Activated T-cell treated with anti-CD3 and anti-CD28 coated beads for 48 hours (primary cell): ENCODE measurements at places on chromosomes 1 and 21.

DNA sequence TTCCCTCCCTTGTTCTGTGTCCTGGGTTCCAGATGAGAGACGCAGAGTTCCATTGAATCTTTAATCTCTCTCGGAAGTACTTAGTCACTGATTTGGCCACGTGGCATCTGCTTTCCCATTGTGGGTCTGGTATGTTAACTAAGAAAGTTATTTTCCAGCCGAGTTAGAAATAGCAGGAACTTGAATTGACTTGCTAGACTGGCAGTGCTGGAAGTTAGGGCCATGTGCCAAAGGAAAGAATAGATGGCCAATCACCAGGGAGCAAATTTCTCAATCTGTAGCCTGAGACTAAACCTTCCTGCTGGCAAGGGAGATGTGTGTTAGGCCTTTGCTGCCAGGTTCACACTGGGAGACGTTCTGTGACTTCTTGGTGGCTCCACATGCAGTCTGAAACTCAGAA is 24.2 kb upstream of the SLFNL1 start:
- DNase-seq: no peak

DNA sequence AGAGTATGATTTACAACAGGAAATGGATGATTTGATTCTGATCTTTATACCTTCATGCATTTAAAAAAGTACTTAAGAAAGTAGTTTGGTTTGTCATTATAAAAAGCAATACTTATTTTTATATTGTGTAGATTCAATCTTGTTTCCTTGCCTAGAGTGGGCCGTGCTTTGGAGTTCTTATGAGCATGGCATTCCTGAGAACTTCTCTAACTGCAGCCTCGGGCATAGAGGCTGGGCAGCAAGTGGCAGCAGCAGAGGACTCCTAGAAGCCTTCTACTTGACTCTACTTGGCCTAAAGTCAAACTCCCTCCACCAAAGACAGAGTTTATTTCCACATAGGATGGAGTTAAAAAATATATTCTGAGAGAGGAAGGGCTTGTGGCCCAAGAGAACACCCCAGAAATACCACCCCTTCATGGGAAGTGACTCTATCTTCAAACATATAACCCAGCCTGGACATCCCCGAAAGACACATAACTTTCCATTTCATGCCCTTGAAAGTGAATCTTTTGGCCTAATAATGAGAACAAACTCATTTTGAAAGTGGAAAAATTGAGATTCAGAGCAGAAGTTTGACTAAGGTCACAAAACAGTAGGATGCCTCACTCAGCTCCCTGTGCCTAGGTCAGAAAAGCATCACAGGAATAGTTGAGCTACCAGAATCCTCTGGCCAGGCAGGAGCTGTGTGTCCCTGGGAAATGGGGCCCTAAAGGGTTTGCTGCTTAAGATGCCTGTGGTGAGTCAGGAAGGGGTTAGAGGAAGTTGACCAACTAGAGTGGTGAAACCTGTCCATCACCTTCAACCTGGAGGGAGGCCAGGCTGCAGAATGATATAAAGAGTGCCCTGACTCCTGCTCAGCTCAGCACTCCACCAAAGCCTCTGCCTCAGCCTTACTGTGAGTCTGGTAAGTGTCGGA is at the start of gene IVL:
TSS of gene IVL (plus strand) at position 861 of the 916 bp plus-strand sequence. CDS start 1,252 bp downstream, outside the sequence.
- DNase-seq: no peak

- DNase-seq: no peak
Observed at GRCh38 chr1:246151796-246152434, 355.2 kb downstream of the SMYD3 start.

- peak; percentile 52 for DNase-seq
Observed at GRCh38 chr1:156082309-156083091, at the start of gene MEX3A. MEX3A (minus strand) TSS chr1:156082465; CDS start chr1:156081998, 467 bp downstream.

DNA sequence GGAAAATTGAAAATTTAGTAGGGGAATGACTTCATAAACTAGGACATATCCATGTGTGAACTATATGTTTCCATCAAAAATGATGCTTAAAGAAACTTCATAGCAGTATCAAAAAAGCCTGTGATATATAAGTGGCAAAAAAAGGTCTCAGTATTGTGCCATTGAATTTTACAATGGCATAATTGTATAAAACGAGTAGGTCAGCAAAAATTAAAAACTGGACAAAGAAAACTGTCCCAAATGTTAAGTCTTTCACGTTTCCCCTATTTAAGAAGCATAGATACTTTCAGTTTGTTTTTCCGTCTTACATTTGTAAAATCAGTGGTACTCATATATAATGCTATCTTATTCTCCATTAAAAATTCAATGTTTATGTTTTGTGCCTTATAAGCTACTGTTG is 43.2 kb downstream of the LRRC8B start:
- DNase-seq: no peak

GRCh38 chr1:110212169-110213142 is 2.3 kb downstream of the KCNC4 start:
- no peak for DNase-seq

GRCh38 chr21:36773117-36773516 is 74.2 kb downstream of the SIM2 start:
- no peak for DNase-seq

DNA sequence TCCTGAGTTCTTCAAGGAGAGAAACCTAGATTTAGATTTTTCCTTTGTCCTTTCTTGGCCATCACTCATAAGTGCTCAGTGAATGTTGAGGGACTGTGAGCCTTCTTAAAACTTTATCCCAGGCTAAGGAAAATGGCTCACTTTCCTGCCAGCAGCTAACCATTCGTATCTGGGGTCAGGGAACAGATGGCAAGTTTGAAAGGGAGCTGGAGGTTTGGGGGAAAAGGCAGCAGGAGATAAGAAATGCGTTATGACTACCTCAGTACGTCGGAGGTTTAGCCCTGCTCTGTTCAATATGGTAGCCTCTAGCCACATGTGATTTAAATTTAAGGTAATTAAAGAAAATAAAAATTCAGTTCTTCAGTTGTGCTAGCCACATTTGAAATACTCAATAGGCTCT is 13.3 kb downstream of the RRP15 start:
- no peak for DNase-seq

- peak; percentile 21 for DNase-seq
Observed at GRCh38 chr1:116909512-116910378, at the start of gene PTGFRN. PTGFRN (plus strand) TSS chr1:116909916; CDS start chr1:116910204, 288 bp downstream.

DNA sequence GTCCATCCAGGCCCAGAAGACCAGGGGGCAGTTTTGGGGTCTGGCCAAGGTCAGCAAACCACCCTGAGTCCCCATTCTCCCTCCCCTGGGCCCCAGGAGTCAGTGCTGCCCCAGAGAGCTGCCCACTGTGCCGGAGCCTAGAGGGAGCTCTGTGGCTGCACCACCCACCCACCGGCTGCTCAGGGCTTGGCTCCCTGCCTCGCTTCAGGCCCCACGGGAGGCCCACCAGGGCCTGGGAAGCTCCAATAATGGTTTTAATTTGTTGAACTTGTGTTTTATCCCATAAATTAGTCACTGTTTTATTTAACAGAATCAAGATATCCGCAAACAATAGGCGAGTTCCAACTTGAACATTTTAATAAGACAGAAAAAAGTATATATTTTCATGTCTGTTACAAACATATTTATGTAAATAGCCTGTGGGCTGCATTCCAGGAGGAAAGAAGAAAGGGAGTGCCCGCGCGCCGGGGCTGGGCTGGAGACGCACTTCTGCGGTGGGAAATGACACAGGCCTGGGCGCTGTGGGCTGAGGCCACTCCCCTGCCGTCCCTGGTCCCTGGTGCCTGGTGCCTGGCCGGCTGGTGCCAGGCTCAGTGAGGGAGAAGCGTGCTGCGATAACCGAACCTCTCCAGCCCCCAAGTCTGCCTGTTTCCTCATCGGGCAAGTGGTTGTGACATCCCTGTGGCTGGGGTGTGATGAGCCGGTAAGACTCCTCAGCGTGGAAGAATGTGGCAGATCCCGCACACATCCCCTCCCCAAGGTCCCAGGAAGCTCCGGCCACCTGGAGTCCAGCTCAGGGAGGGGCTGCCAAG is 160.5 kb downstream of the PEX14 start:
- no peak for DNase-seq

DNA sequence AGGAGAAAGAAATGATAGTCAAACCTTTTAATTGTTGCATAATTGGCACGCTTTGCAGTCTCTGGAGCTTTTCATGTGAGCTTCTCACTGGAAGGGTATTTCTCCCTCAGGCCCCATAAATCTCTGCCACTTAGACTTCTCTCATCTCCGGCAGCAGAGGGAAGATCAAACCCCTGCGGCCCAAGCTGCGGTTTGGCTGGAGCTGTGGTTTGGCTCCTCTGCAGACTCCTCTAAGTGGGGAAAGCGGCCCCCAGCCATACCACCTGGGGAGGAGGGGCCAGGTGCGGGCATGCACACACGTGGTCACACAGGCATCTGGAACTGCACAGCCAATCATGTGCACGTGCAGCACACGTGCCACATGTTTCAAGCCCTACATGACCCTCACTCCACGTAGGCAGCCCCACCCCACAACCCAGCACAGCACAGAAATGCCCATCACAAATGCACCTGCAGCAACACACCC is 58.3 kb downstream of the UBE2T start:
- DNase-seq: no peak

DNA sequence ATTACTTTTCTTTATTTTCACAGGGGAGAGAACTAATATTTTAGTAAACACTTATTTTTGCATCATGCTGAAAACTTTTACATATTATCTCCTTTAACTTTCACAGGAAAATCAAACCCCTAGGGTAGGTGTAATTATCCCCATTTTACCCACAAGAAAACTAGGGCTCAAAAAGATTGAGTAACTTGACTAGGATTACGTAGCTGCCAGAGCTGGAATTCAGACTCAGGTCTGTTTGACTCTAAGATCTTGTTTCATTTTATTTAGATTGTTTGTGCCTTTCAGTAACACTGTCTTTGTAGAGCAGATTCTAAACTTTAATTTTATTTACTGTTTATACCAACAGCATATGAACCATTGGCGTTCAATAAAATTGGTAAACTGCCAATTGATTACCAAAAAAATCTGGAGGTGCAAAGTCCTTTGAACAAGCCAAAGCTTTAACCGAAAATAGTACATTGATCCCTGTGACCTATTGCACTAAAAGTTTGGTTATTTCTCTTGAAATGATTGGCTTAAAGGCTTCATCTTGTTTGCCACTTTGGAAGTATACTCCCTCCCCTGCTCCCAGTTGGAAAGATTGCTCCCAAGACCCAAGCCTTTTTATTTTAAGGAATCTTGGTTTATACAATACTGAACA is 71.0 kb upstream of the WDR26 start:
- DNase-seq: no peak

- no peak for DNase-seq
Observed at GRCh38 chr1:159921251-159921650, 4.1 kb downstream of the TAGLN2 start.

GRCh38 chr1:93991271-93991670 is 82.0 kb upstream of the GCLM start:
- DNase-seq: no peak

DNA sequence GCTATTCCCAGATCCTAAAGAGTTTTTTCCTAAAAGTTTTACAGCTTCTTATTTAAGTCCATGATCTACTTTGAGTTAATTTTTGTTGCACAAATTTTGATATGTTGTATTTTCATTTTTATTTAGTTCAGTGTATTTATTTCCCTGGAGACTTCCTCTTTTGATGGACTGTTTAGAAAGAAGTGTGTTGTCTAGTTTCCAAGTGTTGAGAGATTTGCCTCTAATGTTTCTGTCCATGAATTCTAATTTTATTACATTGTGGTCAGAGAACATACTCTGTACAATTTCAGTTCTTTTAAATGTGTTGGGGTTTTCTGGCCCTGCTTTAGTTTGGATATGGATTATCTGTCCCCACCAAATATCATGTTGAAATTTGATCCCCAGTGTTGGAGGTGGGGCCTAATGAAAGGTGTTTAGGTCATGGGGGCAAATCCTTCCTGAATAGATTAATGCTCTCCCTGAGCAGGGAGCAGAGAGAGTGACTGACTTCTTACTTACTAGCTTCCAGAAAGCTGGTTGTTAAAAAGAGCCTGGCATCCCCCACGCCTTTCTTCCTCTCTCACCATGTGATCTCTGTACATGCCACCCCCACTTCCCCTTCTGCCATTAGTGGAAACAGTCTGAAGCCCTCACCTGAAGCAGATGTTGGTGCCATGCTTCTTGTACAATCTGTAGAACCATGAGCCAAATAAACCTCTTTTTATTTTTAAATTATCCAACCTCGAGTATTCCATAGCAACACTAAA is 4.6 kb downstream of the CHD1L start:
- DNase-seq: no peak

DNA sequence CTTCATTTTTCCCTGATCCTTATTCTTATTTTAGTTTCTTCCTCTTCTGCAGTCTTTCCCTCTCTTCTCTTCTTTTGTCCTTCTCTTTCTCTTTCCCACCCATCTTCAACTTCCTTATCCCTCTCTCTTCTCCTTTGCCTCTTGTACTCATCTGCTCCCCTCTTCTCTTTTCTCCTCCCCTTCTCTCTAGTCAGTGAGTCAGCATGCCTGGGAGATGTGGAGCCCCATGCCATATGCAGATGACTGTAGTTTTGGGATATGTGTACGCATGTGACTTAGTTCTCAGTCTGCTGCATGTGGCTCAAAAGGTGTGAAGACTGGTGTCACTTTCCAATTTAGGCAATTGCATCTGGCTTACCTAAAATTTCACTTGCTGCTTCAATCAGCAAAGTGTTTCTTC is 10.4 kb downstream of the DNAJC6 start:
- no peak for DNase-seq

- DNase-seq: no peak
Observed at GRCh38 chr21:17118638-17119384, 394.0 kb upstream of the CXADR start.

DNA sequence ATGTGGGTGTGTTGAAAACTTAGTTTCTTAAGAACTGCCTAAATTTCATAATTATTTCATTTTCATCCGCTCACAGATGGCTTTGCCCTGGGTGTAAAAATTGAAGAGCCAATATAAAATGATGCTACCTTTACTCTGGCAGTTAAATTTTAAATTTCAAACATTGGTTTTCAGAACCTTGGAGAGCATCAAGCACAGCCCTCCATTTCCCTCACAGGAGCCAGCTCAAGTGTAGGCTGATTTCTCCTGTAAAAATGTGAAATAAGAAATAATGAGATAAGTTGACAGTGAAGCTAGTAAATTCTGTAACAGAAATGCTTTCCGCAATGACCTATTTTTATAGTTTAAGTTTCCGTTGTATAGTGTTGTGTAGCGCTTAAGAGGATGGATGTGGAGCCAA is 53.9 kb upstream of the AKT3 start:
- DNase-seq: no peak

GRCh38 chr1:112296908-112297307 is 99.1 kb upstream of the CTTNBP2NL start:
- no peak for DNase-seq

- no peak for DNase-seq
Observed at GRCh38 chr1:53559854-53560580, 100.8 kb downstream of the DMRTB1 start.
